Kidney epithelial cell (primary cell): ENCODE measurements at places on chromosomes 3 and 15. TPM values are rescaled to one million over a fixed set of nuclear protein-coding genes. Genes with fewer than 3 reads are reported as not detected.

SUSD5 gene
- 1.4 and 2.0 TPM in 2 replicates for total RNA-seq

DPPA2 gene
- total RNA-seq, result not detected in 2 replicates

EXOG gene
- total RNA-seq, result 5.4 and 6.4 TPM in 2 replicates

ESYT3 gene
- total RNA-seq, result 1.9 and 3.5 TPM in 2 replicates

LRRC31 gene
- total RNA-seq, result not detected in 2 replicates

CGNL1 gene
- total RNA-seq, result 2.1 and 2.8 TPM in 2 replicates
